Activated naive CD4-positive, alpha-beta T cell treated with anti-CD3 and anti-CD28 coated beads for 36 hours (primary cell): ENCODE measurements at places on chromosomes 3 and 15. TPM values are rescaled to one million over a fixed set of nuclear protein-coding genes. Genes with fewer than 3 reads are reported as not detected.
A peak's percentile ranks its signal among the peaks of the same experiment; 100 is the strongest.

SPINK8 gene
- total RNA-seq: not detected

CHDH gene
- total RNA-seq: 0.12 TPM

ADGRG7 gene
- not detected for total RNA-seq

FAM107A gene
- total RNA-seq: not detected

P4HTM gene
- total RNA-seq: 21.7 TPM

IMP3 gene
- total RNA-seq: 46.8 TPM

DNA sequence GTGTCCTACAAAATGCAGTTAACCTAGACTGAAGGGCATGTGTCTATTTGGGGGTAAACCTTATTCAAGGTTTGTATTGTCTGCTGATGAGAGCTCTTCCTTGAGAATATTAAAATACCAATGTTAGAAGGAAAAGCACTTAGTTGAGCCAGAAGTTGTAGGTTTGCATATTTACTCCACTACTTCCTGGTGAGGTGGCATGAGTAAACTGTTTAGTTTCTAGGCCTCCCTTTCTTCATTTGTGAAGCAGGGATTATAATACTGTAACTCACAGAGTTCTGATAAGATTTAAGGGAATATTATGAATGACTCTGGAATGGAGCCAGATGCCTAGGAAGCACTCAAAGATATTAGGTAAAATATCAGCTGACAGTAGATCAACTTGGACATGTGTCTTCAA is 46.7 kb downstream of the CD200R1L start:
- DNase-seq: no peak
- no peak overlapping the region for H3K27ac ChIP-seq
- H3K27me3 ChIP-seq: no peaks in the 10 kb centered on the region
- no peak overlapping the region for H3K4me3 ChIP-seq
- H3K36me3 ChIP-seq: no peaks in the 10 kb centered on the region

DNA sequence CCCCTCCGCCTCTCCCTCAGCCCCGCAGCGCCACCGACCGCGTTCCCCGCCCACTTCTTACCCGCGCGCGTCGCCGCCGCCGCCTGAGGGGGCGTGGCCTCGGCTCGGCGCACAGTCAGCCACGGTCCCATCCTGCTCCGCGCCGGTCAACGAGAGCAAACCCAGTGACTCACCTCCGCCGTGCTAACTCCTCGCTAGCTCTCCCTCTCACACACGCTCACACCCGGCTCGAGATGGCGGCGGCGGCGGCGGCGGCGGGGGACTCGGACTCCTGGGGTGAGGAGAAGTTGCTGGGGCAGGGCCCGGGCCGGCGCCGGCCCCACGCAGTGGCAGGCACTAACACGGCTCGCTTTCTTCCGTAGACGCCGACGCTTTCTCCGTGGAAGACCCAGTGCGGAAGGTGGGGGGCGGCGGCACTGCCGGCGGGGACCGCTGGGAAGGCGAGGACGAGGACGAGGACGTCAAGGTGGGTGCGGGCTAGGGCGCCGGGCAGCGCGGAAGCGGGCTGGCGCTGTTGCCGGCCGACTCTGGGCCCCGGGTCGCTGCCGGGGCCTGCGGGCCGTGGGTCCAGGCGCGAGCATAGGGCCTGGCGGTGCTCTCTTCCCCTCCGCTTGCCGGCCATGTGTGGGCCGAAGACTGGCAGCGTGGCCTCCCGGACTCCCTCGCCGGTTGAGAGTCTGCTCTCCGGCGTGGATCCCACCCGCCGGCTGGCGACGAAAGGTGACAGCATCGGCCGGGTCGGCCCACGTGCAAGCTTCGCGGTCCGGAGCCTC is at the start of gene EIF3J:
TSS of gene EIF3J (plus strand) at position 186 of the 773 bp plus-strand sequence. CDS start at position 234, 48 bp downstream.
- H3K4me3 ChIP-seq: peak within 1 kb of the TSS; percentile 84
- H3K4me1 ChIP-seq: peaks cover 48% of the 10 kb centered on the region
- peak; percentile 96 for DNase-seq
- peak within 1 kb of the TSS; percentile 95 for H3K27ac ChIP-seq

- DNase-seq: peak; percentile 64
- H3K27me3 ChIP-seq: peaks cover 11% of the 10 kb centered on the region
- peaks cover 19% of the 10 kb centered on the region for H3K4me1 ChIP-seq
- no peaks in the 10 kb centered on the region for H3K36me3 ChIP-seq
- no peak overlapping the region for H3K27ac ChIP-seq
- H3K4me3 ChIP-seq: peak overlapping the region; percentile 84
Observed at GRCh38 chr15:38254051-38254883, 1.6 kb downstream of the SPRED1 start.

GRCh38 chr3:135908225-135908624 is 57.3 kb upstream of the PPP2R3A start:
- no peak overlapping the region for H3K4me3 ChIP-seq
- H3K36me3 ChIP-seq: no peaks in the 10 kb centered on the region
- no peaks in the 10 kb centered on the region for H3K4me1 ChIP-seq

DNA sequence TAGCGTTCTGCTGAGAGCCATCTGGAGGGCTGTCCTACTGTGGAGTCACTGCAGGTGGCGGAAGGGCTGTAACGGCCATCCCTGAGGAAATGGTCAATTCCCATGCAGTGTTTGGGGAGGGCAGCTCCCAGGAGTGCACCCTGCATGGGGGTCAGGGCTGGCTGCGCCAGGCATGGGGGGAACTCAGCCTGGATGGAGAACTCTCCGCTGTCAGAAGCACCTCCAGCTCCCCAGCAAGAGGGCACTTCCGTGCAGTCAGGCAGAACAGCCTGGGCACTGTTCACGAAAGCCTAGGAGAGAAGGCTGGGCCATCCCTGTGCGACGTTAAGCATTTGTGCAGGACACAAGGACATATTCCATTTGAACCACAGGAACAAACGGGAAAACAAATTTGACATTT is 105.2 kb downstream of the LRIG1 start:
- peaks cover 32% of the 10 kb centered on the region for H3K36me3 ChIP-seq

DNA sequence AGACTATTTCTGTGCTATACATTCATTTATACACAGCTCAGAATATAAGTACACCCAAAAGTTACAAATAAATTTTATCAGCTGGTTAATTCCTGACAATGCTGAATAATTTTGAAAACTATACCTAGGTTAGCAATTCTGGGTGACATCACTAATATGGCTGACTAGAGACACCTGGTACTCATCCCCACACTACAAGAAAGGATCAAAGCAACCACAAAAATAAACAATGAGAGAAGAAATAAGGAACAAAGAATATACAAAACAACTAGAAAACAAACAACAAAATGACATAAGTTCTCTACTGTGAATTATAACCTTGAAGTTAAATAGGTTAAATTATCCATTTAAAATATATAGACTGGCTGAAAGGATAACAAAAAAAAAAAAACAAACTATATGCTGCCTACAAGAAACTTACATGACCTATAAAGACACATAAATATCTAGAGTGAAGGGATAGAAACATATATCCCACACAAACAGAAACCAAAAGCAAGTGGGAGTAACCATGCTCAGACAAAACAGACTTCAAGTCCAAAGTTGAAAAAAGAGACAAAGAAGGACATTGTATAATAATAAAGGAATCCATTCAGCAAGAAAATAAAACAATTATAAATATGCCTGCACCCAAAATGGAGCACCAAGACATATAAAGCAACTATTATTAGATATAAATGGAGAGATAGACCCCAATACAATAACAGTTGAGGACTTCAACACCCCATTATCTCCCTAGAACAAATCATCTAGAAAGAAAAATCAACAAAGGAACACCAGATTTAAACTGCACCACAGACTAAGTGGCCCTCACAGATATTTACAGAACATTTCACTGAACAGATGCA is 57.8 kb downstream of the IMPG2 start:
- no peaks in the 10 kb centered on the region for H3K4me1 ChIP-seq
- no peaks in the 10 kb centered on the region for H3K36me3 ChIP-seq
- H3K27ac ChIP-seq: no peak overlapping the region
- no peaks in the 10 kb centered on the region for H3K27me3 ChIP-seq

DNA sequence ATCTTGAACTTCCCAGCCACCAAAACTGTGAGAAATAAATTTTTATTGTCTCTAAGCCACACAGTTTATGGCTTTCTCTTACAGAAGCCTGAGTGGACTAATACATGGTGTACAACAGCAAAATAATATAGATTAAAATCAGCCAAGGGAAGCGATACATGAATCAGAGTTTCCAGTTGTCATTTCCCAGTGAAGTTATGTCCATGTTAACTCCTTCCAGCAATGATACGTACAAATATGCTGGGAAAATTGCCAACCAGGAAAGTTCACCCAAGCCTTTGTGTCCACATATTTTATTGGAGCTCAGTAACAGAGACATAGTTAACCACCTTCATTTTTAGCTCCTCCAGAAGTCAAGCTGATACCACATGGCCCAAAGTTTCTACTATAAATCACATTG is 280.9 kb upstream of the KCNMB2 start:
- peaks cover 2% of the 10 kb centered on the region for H3K36me3 ChIP-seq
- no peak overlapping the region for H3K4me3 ChIP-seq
- no peak overlapping the region for H3K27ac ChIP-seq
- DNase-seq: no peak
- H3K27me3 ChIP-seq: no peaks in the 10 kb centered on the region
- no peaks in the 10 kb centered on the region for H3K4me1 ChIP-seq

DNA sequence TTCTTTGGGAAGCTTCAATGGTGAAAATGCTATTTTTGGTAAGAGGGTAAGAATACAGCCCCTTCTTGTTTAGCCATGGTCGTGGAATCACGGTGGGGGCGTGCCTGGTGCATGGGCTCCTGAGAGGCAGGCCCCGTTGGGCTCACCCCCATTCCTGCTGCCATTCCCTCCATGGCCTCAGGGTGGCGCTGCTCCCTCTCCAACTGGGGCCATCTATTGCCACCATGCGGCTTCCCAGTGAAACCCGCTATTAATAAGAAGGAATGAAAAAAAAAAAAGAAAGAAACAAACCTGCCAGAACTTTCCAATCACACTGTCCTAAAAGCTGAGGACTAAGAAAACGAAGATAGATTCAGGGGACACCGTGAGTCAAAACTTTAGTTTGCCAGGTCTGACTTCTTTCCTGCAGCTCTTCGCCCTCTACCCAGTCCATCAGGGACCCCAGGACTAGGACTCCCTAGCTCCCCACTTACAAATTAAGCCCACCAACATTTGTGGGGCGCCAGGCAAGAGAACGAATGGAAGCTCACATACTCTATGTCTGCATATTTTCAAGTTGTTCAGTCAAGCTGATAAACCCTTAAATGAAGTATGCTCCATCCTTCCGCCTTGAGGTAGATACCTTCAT is 30.6 kb upstream of the ABHD2 start:
- H3K27ac ChIP-seq: no peak overlapping the region
- no peak overlapping the region for H3K4me3 ChIP-seq
- DNase-seq: peak; percentile 91
- no peaks in the 10 kb centered on the region for H3K27me3 ChIP-seq
- peaks cover 11% of the 10 kb centered on the region for H3K4me1 ChIP-seq

DNA sequence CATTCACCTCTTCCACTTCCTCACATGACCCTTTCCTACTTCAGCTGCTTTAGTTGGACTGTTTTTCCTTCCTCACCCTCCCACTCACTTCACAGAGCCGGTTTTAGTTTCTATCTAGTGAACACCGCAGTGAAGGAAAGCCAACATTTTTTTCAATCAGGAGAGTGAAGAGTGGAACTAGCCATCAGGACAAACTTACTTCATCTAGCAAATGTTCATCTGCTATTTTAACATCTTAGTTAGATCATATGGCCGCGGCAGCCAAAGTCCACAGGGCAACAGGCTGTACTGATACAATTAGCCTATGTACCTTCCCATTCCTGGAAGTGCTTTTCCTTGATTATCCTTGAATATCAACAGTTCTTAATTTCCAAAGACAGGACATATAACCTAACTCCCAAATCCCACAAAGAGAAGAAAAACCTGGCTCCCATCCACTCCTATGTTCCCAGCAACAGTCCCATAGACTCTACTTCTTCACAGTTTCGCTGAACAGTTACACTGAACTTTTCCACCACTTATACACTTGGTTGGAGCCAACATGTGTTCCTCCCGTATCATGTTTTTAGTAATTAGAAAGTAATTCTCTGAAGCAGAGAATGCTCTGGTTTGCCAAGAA is 456.2 kb upstream of the THBS1 start:
- H3K4me1 ChIP-seq: no peaks in the 10 kb centered on the region
- no peaks in the 10 kb centered on the region for H3K36me3 ChIP-seq
- DNase-seq: no peak
- peaks cover 5% of the 10 kb centered on the region for H3K27me3 ChIP-seq
- no peak overlapping the region for H3K27ac ChIP-seq

- H3K36me3 ChIP-seq: peaks cover 1% of the 10 kb centered on the region
- H3K4me1 ChIP-seq: peaks cover 41% of the 10 kb centered on the region
- no peak for DNase-seq
- no peaks in the 10 kb centered on the region for H3K27me3 ChIP-seq
Observed at GRCh38 chr3:112115806-112116383, 17.2 kb downstream of the GCSAM start.

DNA sequence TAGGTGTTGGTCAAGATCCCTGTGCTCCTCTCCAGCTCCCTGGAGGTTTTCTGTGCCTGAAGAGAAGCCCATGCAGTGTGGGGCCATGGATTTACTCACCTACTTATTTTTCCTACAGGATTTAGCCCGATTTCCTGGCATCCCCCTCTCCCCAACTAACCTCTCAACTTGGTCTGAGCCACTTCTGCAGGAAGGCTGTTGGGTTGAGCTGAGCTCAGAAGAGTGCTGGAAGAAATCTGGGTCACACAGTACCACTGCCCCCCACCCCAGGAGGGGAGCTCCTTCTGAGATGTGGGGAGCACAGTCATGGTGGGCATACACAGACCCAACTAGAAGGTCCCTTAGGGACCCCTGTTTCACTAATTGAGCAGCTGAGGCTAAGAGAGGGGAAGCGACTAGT is 34.4 kb upstream of the SLCO2A1 start:
- H3K27ac ChIP-seq: no peak overlapping the region
- no peaks in the 10 kb centered on the region for H3K36me3 ChIP-seq
- H3K4me1 ChIP-seq: no peaks in the 10 kb centered on the region
- no peak overlapping the region for H3K4me3 ChIP-seq

DNA sequence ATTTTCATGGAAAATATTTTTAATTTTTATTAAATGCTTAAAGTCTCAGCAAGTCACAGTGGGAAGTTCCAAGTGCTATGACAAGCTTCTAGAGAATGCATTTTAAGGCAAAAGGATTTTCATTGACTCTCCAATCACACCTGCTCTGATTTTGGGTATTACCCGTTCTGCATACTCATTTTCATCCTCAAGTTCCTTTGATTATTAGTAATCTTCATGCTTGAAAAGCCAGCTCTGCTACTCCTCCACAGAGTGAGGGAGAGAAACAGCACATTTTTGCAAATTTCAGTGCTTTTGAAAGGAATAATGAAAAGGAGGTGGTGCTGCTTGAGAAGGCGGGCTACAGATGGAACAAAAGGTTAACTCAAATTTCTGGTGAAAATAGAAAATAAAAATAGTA is 450.7 kb downstream of the NSUN3 start:
- no peak for DNase-seq
- no peaks in the 10 kb centered on the region for H3K36me3 ChIP-seq
- no peak overlapping the region for H3K27ac ChIP-seq
- no peaks in the 10 kb centered on the region for H3K27me3 ChIP-seq

- no peak for DNase-seq
- H3K4me3 ChIP-seq: no peak overlapping the region
- H3K27ac ChIP-seq: no peak overlapping the region
- H3K36me3 ChIP-seq: no peaks in the 10 kb centered on the region
- peaks cover 13% of the 10 kb centered on the region for H3K4me1 ChIP-seq
Observed at GRCh38 chr3:196121066-196121465, 39.2 kb upstream of the TFRC start.
